ENCODE measurements at places on chromosomes 6 and 20.

- no peak for DNase-seq
Measured at GRCh38 chr6:143432588-143432987, 17.9 kb downstream of the ADAT2 start.

DNA sequence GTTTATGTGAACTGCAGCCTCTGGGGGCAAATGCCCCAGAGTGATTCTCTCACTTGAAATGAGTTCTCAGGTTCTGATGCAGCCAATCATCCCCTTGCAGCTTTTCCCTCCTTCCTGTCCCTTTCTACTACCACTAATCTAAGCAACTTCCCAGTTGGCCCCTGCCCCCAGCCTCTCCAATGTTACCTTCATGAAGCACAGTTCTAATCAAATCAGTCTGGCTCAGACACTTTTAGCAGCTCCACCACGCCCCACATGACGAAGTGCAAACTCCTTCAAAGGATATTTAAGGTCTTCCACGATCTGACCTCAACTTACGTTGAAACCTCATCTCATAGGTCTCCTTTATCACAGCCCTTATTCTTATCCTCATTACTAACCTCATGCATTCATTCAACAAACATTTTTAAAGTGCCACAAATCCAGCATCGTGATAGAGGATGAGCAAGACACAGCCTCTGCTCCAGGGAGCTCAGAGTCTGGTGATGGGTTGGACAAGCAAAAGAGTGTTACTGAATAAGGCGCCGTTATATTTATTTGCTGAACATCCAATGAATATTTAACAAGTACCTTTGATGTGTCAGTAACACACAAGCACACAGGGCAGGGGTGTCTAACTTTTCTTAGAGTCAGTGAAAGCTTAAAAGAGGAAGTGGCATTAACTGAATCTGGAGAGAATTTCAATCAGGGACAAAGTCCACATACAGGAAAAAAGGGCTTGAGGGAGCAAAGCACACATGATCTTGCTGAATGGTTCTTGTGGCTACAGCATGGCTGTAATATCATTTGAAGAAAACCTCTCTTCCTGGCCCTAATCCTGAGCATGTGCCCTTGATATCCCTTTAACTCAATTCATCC is 20.4 kb upstream of the DTNBP1 start:
- DNase-seq, result no peak

GRCh38 chr6:16822529-16822928 is 61.3 kb upstream of the ATXN1 start:
- no peak for DNase-seq

- DNase-seq, result no peak
Measured at GRCh38 chr6:51299621-51300380, 481.1 kb downstream of the TFAP2B start.

All from NCI-H460 (cell line).